ENCODE measurements at places on chromosomes 6 and 20.

DNA sequence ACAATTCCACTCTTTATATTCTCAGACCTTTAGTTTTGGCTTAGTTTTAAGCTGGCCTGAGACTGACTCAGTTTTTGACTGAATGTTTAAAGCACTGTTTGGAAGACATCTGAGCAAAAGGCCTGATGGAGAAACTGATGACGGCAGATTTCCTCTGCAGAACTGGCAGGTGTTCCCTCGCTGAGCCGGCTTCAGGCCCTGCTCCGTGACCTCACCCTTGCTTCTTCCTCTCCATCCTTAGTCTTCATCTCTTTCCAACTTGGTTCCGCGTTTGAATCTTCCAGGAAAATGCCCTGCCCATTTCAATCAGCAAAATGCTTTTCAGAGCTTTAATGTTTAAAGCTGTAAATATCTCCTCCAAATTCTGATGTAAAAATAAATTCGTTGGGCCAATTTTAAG is 6.6 kb downstream of the NKX2-4 start:
- DNase-seq = no peak
- H3K4me1 ChIP-seq = peaks cover 22% of the 10 kb centered on the region
- peaks cover 44% of the 10 kb centered on the region for H3K36me3 ChIP-seq
- H3K27ac ChIP-seq = no peak overlapping the region

GRCh38 chr20:24535941-24536730 is 66.7 kb downstream of the SYNDIG1 start:
- DNase-seq = peak; percentile 19
- H3K4me1 ChIP-seq = no peaks in the 10 kb centered on the region
- no peak overlapping the region for H3K4me3 ChIP-seq
- H3K27me3 ChIP-seq = peaks cover 2% of the 10 kb centered on the region
- H3K27ac ChIP-seq = no peak overlapping the region

GRCh38 chr6:40551966-40552505 is 35.1 kb downstream of the LRFN2 start:
- H3K27ac ChIP-seq = no peak overlapping the region
- no peaks in the 10 kb centered on the region for H3K36me3 ChIP-seq
- H3K4me3 ChIP-seq = no peak overlapping the region
- no peaks in the 10 kb centered on the region for H3K4me1 ChIP-seq
- peaks cover 5% of the 10 kb centered on the region for H3K27me3 ChIP-seq
- DNase-seq = no peak

DNA sequence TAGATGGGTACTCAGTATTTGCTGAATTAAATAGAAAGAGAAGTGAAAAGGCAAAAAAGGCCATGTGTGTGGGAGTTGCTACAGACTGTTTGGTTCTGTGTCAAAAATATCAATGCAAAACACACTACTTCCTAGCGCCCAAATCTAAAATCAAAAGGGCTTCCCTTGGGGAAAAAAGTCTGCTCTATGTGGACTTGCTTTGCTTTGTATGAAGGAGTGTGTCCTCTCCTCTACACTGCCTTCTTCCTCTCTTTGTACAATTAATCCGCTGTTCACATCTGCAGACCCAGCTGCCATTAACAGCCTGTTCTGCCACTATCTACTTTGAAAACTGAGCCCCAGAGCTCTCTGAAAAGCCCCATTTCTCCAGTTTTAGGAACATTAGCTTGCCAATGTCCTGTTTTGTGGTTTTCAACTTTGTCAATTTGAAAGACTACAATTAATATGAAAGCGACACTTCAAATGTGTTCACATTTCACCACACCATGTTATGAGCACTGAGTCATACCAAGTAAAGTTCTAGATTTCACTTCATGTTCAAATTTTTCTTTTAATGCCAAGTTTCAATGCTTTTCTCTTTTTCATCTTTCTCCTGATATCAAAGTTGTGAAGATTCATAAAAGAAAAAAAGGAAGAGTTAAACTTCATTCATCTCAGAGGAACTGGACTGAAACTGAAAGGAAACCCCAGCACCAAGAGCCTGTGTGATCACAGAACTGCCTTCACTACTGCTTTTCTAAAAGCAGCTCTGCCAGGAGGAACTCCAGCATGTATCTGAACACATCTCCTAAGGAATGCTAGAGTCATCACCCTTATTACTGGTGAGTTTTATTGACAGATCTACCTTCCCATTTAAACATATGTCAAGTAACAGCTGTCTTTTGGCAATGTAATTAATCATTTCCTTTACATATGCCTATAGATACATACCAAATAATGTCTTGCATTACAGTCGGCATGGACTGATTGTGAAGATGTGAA is 102.6 kb downstream of the KIF13A start:
- H3K27ac ChIP-seq = no peak overlapping the region
- no peaks in the 10 kb centered on the region for H3K36me3 ChIP-seq
- DNase-seq = no peak
- peaks cover 12% of the 10 kb centered on the region for H3K4me1 ChIP-seq

- DNase-seq = no peak
- no peak overlapping the region for H3K4me3 ChIP-seq
- no peak overlapping the region for H3K27ac ChIP-seq
Observed at GRCh38 chr20:62896526-62896925, 29.8 kb downstream of the DIDO1 start.

DNA sequence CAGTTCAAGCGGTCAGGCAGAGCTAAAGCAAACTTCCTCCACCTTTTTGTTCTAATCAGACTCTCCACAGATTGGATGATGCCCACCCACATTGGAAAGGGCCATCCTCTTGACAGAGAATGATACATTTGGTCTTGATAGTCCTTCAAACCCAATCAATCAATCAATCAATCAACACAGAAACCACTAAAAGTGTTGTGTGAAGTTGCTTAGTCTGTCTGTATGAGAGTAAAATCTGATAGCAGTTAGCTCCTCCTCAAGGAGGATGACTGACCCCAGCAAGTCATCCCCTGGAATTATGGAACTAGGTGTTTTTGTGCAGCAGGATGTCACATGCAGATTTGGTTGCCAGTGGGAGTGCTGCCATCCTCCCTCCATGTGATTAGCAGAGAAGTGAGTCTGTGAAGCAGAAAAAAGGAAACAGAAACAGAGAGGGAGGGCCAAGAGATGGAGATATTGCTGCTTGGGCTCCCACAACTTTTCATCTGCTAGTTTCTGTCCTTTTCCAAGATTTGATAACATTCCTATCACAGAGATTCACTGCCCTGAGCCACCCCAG is 32.0 kb upstream of the SSTR4 start:
- no peak overlapping the region for H3K27ac ChIP-seq
- H3K36me3 ChIP-seq = no peaks in the 10 kb centered on the region
- H3K4me3 ChIP-seq = no peak overlapping the region

- H3K27ac ChIP-seq = peak overlapping the region; percentile 98
- peak overlapping the region; percentile 67 for H3K4me3 ChIP-seq
- DNase-seq = no peak
Observed at GRCh38 chr6:30813631-30814145, 69.3 kb upstream of the IER3 start.

GRCh38 chr6:111536910-111537527 is 54.0 kb upstream of the REV3L start:
- no peak overlapping the region for H3K27ac ChIP-seq
- no peak for DNase-seq
- H3K4me1 ChIP-seq = peaks cover 20% of the 10 kb centered on the region
- H3K36me3 ChIP-seq = peaks cover 5% of the 10 kb centered on the region
- H3K4me3 ChIP-seq = no peak overlapping the region
- H3K27me3 ChIP-seq = no peaks in the 10 kb centered on the region

GRCh38 chr6:31898383-31899011 is 999 bp upstream of the EHMT2 start:
- peaks cover 37% of the 10 kb centered on the region for H3K4me1 ChIP-seq
- H3K27ac ChIP-seq = peak overlapping the region; percentile 94
- peak; percentile 76 for DNase-seq

DNA sequence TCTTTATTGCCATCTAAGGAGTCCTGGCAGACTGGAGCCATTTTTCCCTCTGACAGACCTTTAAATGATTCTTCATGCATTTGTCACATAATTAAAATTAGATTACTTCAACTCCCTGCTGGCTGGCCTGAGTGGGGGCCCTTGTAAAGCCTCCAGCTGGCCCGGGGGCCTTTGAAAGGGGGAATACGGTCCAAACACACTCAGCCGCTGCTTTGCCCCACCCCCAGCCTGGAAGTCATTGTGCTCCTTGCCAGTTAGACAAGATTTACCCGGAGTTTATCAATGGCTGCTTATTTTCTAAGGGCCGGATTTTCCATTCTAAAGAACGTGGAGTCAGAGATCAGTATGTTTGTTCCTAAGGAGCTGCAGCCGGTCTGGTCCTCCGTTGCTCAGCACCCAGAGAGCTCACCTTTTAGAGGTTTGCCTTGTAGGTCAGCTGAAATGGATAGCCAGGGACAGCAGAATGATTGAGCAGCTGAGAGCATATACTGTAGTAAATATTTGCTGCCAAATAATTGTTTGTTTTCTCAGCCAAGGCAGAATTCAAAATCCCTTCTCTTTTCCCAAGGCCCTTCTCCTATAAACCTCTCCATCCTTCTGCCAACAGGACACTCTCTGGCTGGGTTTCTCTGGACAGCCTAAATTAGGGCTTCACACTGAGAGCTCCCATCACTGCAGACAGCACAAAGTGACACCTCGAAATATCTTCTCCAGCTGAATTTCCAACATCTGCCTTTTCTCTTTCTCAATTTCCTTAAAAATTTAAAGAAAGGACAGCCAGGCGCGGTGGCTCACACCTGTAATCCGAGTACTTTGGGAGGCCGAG is 68.4 kb upstream of the RBM24 start:
- DNase-seq = no peak
- H3K36me3 ChIP-seq = no peaks in the 10 kb centered on the region
- H3K4me1 ChIP-seq = no peaks in the 10 kb centered on the region
- H3K4me3 ChIP-seq = no peak overlapping the region
- H3K27ac ChIP-seq = no peak overlapping the region

- H3K27ac ChIP-seq = no peak overlapping the region
- no peak overlapping the region for H3K4me3 ChIP-seq
- H3K4me1 ChIP-seq = peaks cover 17% of the 10 kb centered on the region
- no peak for DNase-seq
- H3K36me3 ChIP-seq = no peaks in the 10 kb centered on the region
Observed at GRCh38 chr6:134081506-134081905, 29.1 kb upstream of the SLC2A12 start.

- H3K27ac ChIP-seq = no peak overlapping the region
- DNase-seq = no peak
- no peaks in the 10 kb centered on the region for H3K36me3 ChIP-seq
- no peaks in the 10 kb centered on the region for H3K4me1 ChIP-seq
- H3K27me3 ChIP-seq = no peaks in the 10 kb centered on the region
- no peak overlapping the region for H3K4me3 ChIP-seq
Observed at GRCh38 chr6:143221698-143222097, 161.0 kb downstream of the AIG1 start.

DNA sequence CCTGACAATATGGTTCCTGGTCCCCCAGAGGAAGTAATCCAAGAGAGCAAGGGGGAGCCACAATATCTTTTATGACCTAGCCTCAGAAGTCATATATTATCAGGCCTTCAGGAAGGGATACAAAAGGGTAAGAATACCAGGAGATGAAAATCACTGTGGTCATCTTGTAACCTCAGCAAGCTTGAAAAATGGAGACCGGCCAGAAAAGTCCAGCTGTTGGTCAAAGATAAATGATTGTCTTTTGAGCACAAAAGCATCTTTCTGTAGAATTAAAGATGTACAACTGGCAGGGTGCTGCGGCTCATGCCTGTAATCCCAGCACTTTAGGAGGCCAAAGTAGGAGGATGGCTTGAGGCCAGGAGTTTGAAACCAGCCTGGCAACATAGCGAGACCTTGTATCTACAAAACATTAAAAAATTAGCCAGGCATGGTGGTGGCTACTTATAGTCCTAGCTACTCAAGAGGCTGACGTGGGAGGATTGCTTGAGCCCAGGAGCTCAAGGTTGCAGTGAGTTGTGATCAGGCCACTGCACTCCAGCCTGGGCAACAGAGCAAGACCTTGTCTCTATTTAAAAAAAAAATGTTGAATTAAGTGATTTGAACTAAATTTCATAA is 118.0 kb upstream of the MARCKS start:
- no peaks in the 10 kb centered on the region for H3K27me3 ChIP-seq
- no peak for DNase-seq
- no peak overlapping the region for H3K4me3 ChIP-seq
- no peaks in the 10 kb centered on the region for H3K4me1 ChIP-seq
- H3K27ac ChIP-seq = no peak overlapping the region

DNA sequence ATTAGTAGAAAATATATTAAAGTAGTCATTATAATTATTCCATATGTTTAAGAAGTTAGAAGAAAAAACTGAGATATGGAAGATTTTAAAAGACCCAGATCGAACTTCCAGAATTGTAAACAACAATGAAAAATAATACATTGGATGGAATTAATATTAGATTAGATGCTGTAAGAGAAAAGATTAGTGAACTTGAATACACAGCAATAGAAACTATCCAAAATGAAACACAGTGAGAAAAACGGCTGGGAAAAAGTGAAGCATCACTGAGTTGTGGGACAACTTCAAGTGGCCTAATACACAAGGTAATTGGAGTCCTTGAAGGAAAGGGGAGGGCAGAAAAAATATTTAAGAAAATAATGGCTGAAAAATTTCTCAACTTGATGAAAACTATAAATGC is 4.2 kb upstream of the TTBK1 start:
- DNase-seq = no peak
- no peaks in the 10 kb centered on the region for H3K36me3 ChIP-seq
- H3K27ac ChIP-seq = no peak overlapping the region
- H3K4me1 ChIP-seq = peaks cover 4% of the 10 kb centered on the region

GRCh38 chr6:166767230-166767629 is 140.2 kb upstream of the RPS6KA2 start:
- H3K27ac ChIP-seq = no peak overlapping the region
- no peak for DNase-seq
- H3K27me3 ChIP-seq = peaks cover 4% of the 10 kb centered on the region
- H3K4me3 ChIP-seq = no peak overlapping the region

DNA sequence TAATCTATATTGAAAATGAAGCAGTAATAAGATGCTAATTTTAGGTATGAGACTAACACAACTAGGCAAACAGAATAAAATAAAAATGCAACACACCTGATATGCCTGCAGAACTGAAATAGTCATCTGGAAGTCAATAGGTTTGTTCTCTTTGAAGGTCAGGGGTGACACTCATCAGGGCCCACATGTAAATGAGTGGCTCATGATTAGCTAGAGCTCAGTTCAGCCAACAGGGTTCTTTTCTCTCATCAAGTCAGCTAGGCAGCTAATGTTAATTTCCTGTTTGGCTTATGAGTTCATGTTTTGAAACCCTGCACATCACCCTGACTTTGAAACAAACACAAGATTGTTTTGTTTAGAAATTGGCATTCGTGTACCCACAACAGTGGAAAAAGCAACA is 23.8 kb downstream of the SMLR1 start:
- no peak overlapping the region for H3K4me3 ChIP-seq
- no peaks in the 10 kb centered on the region for H3K27me3 ChIP-seq
- no peaks in the 10 kb centered on the region for H3K36me3 ChIP-seq
- DNase-seq = no peak

- no peaks in the 10 kb centered on the region for H3K27me3 ChIP-seq
- no peak overlapping the region for H3K4me3 ChIP-seq
- no peak overlapping the region for H3K27ac ChIP-seq
- no peaks in the 10 kb centered on the region for H3K36me3 ChIP-seq
- no peak for DNase-seq
Observed at GRCh38 chr20:22805219-22805618, 220.8 kb upstream of the FOXA2 start.

- H3K4me3 ChIP-seq = no peak overlapping the region
- DNase-seq = no peak
Observed at GRCh38 chr6:37538107-37538506, 38.4 kb upstream of the CCDC167 start.
